ENCODE measurements at places on chromosomes 3 and 15. TPM values are rescaled to one million over a fixed set of nuclear protein-coding genes. Genes with fewer than 3 reads are reported as not detected.
A peak's percentile ranks its signal among the peaks of the same experiment; 100 is the strongest.

ABCF3 gene
- 52.9 TPM for total RNA-seq

STAC gene
- 18.2 TPM for total RNA-seq

ISLR gene
- total RNA-seq = 41.0 TPM

LEO1 gene
- 30.4 TPM for total RNA-seq

C2CD4A gene
- total RNA-seq = 0.73 TPM

WNT5A gene
- total RNA-seq = 49.4 TPM

ZNF662 gene
- total RNA-seq = 23.0 TPM

TM4SF1 gene
- 22.4 TPM for total RNA-seq

- DNase-seq = peak; percentile 46
These were observed 44.0 kb downstream of the CCDC54 start for GRCh38 chr3:107421170-107421792.

GRCh38 chr3:197298341-197298944 is at the start of gene DLG1:
Gene DLG1 (minus strand): TSS chr3:197298612. CDS start chr3:197297204, 1,408 bp downstream.
- DNase-seq = peak; percentile 48

GRCh38 chr3:156360083-156360482 is 194.8 kb downstream of the SSR3 start:
- no peak for DNase-seq

GRCh38 chr15:57573151-57573550 is 18.6 kb upstream of the MYZAP start:
- no peak for DNase-seq

GRCh38 chr15:74317820-74318375 is 49.5 kb downstream of the CYP11A1 start:
- no peak for DNase-seq

GRCh38 chr3:22960105-22960984 is 242.8 kb upstream of the UBE2E2 start:
- DNase-seq = peak; percentile 44

GRCh38 chr15:51186891-51187290 is 92.2 kb upstream of the TNFAIP8L3 start:
- no peak for DNase-seq

GRCh38 chr15:96462768-96463750 is 132.6 kb downstream of the NR2F2 start:
- DNase-seq = no peak

GRCh38 chr3:128835096-128835495 is 44.3 kb upstream of the ACAD9 start:
- DNase-seq = no peak

DNA sequence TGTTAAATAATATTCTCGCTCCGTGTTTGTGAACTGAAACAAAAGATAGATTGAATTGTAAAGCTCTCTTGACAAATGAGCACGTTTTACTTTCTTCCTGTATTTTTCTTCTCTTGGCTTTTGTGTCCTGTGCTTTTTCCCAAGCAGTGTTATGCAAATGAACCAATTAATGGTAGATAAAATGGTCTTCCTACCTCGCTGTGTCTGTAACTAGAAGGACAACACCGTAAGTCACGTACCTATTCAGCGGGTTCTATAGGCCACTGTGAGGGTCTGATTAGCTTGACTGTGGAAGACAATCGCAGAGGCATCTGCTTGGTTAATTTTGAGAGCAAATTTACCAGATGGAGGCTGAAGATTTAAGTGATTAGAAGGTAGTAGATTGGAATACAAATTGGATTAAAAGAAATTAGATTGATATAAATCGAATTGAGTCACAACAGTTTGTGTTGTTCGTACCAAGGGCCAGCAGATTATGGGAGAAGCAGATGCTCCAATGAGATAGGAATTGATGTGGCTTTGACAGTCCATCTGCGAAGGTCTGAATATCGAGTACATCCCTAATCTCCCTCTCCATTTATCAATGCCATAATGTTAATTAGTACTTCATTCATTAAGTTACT is 40.2 kb downstream of the ROBO2 start:
- DNase-seq = no peak

Measured in cerebellum (tissue), 4 donors.